ENCODE measurements at places on chromosomes 1 and 21. TPM values are rescaled to one million over a fixed set of nuclear protein-coding genes. Genes with fewer than 3 reads are reported as not detected.

Gene AVPR1B
- total RNA-seq = 1.3 TPM

Gene ADORA1
- total RNA-seq = 0.18 TPM

Gene KCNJ6
- total RNA-seq = 1.3 TPM

Gene OR2T35
- total RNA-seq = not detected

Gene MAN1C1
- total RNA-seq = 8.5 TPM

Gene PTGER3
- total RNA-seq = 44.3 TPM

Gene NPPA
- not detected for total RNA-seq

DNA sequence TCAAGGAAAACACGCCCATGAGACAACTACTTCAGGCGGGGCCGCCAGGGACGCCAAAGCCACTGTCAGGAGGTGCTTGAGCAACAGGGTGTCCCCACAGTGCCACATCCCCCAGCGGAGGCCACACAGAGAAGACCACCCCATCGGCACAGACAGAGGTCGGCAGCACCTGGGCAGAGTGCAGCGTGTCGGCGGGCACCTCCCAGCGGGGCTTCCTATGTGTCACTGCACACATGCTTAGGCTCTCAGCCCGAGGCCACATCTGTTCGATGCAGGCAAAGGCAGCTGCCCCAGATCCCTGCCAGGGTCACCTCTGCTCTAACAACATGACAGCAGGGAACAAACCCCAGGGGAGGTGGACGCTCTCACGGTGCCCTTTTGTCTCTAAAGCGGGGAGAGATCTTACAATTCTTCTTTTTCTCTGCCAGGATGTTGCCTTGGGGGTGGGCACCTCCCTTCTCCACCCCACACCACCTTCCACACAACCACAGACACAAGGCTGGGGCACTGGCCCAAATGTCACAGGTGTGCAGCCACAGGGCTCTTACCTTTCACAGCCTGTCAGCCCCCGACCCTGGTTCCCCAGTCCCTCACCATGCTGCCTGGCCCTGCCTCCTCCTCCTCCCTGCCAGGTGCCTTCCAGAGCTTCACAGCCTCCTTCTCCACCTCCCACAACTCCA, 4.2 kb downstream of the KRTAP10-8 start:
- H3K27me3 ChIP-seq = peaks cover 49% of the 10 kb centered on the region
- no peaks in the 10 kb centered on the region for H3K36me3 ChIP-seq

GRCh38 chr1:230772457-230773395, 25.5 kb downstream of the CAPN9 start:
- peaks cover 11% of the 10 kb centered on the region for H3K4me1 ChIP-seq
- no peak overlapping the region for H3K4me3 ChIP-seq
- H3K36me3 ChIP-seq = peaks cover 42% of the 10 kb centered on the region

DNA sequence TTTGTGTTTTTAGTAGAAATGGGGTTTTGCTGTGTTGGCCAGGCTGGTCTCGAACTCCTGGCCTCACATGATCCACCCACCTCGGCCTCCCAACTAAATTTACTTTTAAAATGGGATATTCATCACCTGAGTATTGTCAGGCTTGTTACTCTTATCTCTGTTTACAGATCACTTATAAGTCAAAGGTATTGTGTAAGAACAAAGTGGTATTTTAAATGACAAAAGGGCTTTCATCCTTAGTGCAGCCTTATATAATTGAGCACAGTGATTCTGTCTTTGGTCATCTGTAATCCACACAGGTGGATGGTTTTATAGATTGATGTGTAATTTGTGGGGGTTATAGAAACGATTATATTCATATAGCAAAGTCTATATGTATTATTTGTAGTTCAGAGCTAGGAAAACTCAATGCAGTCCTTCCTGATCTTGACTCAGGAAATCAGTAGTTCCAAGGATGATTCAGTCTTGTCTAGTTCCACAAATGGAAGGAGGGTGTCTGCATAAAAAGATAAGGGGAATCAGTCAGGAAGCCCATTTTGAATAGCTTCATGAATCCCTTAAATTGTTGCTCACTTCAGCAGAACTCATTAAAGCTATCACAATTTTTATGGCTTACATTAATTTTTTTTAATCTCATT, 34.6 kb downstream of the STXBP3 start:
- H3K4me1 ChIP-seq = no peaks in the 10 kb centered on the region
- H3K36me3 ChIP-seq = peaks cover 33% of the 10 kb centered on the region
- no peak overlapping the region for H3K4me3 ChIP-seq
- no peak overlapping the region for H3K27ac ChIP-seq

- no peaks in the 10 kb centered on the region for H3K27me3 ChIP-seq
- no peak overlapping the region for H3K4me3 ChIP-seq
- DNase-seq = peak; percentile 41
- peaks cover 8% of the 10 kb centered on the region for H3K4me1 ChIP-seq
- no peaks in the 10 kb centered on the region for H3K36me3 ChIP-seq
- peak overlapping the region; percentile 71 for H3K27ac ChIP-seq
These were observed 33.4 kb downstream of the TLR5 start for GRCh38 chr1:223109581-223110026.

DNA sequence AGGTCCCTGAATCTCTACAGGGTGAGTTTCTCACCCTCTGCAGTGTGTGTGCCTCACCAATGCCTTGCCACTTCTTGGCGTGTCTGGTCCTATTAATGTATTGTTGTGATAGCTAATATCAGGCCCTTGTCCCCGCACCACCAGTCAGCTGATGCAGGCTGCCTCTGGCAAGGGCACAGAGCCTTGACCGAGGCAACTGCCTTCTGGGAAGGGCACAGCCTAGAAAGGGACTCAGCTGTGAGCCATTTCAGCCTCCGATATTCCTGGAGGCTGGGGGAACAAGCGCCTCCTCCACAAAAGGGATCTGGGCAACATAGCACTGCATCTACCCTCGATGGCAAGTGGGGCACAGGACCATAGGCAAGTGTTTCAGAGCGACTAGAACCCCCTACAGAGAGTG, 27.0 kb downstream of the IL10RB start:
- DNase-seq = no peak
- H3K27me3 ChIP-seq = no peaks in the 10 kb centered on the region
- peaks cover 97% of the 10 kb centered on the region for H3K36me3 ChIP-seq
- peak overlapping the region; percentile 9 for H3K27ac ChIP-seq
- no peak overlapping the region for H3K4me3 ChIP-seq
- peaks cover 21% of the 10 kb centered on the region for H3K4me1 ChIP-seq

GRCh38 chr1:173280899-173281660, 73.9 kb upstream of the TNFSF4 start:
- H3K4me3 ChIP-seq = no peak overlapping the region
- H3K27ac ChIP-seq = no peak overlapping the region
- H3K36me3 ChIP-seq = no peaks in the 10 kb centered on the region
- no peaks in the 10 kb centered on the region for H3K4me1 ChIP-seq
- H3K27me3 ChIP-seq = no peaks in the 10 kb centered on the region
- no peak for DNase-seq

DNA sequence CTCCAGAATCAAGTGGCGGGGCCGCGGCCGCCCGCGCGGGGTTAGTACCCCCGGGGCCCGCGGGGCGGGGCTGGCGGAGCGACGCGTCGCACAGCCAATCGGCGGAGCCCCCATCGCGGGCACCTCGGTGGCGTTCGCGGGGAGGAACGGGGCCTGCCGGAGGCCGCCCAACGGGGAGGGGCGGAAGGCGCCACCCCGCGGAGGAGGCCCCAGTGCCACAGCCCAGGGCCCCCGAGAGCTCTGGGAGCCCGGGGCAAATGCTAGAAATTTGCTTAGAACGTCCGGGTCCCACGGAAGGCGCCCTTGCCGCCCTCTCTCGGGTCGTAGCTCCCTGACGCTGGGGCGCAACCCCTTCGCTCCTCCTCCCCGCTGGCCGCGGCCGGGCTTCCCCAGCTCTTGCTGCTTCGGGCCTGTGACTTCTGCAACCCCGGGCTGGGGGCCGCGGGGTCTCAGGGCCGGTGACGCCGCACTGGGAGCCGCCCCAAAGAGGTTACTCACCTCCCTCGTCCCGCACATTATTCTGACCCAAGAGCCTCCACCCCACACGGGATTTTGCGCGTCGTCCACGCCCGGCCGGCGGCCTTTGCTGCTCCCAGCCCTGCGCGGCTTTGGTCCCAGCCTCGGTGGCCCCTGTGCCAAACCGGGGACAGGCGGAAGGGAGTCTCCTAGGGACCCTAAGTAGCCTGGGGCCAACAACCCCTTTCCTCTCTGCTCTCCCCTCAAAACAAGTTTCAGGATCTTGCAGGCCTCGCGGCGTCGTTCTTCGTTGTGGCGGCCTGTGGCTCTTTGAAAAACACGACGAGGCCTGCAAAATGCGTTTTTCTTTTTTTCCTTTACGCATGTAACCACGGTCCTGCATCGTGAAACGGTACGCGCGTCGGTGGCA, at the start of gene RUNX3:
Gene RUNX3 (minus strand): TSS at position 17 of the 886 bp plus-strand sequence. CDS start 408 bp downstream, outside the sequence.
- peak within 1 kb of the TSS; percentile 70 for H3K27ac ChIP-seq
- H3K4me1 ChIP-seq = peaks cover 69% of the 10 kb centered on the region
- peak; percentile 64 for DNase-seq
- peak within 1 kb of the TSS; percentile 27 for H3K4me3 ChIP-seq
- H3K36me3 ChIP-seq = peaks cover 4% of the 10 kb centered on the region

- H3K27me3 ChIP-seq = no peaks in the 10 kb centered on the region
- peak overlapping the region; percentile 98 for H3K4me3 ChIP-seq
- no peak for DNase-seq
- H3K4me1 ChIP-seq = peaks cover 23% of the 10 kb centered on the region
- peak overlapping the region; percentile 86 for H3K27ac ChIP-seq
- H3K36me3 ChIP-seq = no peaks in the 10 kb centered on the region
These were observed 774 bp upstream of the ABL2 start for GRCh38 chr1:179230251-179230650.

DNA sequence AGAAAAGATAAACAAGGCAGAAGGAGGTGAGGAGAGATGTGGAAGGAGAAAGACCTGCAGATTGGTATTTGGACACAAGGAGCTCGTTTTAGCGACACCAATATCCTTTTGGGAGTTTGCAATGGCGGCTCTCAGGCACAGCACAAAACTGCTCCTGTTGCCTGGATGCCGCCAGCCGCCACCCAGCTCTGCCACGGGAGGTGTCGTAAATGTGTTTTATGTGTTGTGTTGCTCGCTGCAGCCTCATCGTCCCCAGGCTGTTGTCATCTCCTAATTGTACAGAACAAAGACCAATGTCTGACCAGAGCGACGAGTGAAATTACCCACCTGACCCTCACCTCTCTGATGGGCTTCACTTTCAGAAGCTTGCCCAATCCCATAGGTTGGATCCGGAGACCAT, 96.6 kb upstream of the ZNF281 start:
- no peaks in the 10 kb centered on the region for H3K36me3 ChIP-seq
- no peak overlapping the region for H3K27ac ChIP-seq
- H3K27me3 ChIP-seq = no peaks in the 10 kb centered on the region
- no peaks in the 10 kb centered on the region for H3K4me1 ChIP-seq
- no peak overlapping the region for H3K4me3 ChIP-seq

DNA sequence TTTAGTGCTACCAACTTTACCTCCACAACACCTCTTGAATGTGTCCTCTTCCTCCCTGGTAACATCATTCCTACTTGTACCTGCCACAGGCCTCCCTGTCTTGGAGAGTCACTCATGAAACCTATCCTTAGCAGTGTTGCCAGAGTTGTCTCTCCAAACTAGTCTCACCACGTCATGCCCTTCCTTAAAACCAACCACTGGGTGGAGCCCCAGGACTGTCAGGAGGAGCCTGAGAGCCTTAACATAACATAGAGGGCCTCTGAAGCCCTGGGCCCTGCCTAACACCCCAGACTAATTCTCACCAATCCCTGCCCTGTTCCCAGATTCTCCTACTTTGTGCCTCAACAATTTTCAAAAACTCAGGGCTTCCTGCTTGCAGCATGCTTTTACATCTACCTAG, 65.3 kb downstream of the ZNF697 start:
- H3K4me1 ChIP-seq = no peaks in the 10 kb centered on the region
- H3K27me3 ChIP-seq = no peaks in the 10 kb centered on the region
- no peak overlapping the region for H3K4me3 ChIP-seq
- DNase-seq = peak; percentile 32

DNA sequence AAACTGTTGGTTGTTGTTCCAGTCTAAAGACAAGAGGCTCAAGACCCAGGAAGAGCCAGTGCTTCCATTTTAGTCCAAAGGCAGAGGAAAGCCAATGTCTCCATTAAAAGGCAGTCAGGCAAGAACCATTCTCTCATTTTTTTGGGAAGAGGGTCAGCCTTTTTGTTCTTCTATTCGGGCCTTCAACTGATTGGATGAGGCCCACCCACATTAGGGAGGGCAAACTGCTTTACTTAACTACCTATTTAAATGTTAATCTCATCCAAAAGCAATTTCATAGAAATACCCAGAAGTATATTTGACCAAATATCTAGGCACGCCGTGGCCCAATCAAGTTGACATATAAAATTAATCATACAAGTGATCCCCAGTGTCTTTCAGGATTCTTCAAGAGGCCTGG, 104.4 kb upstream of the SYT6 start:
- H3K4me1 ChIP-seq = no peaks in the 10 kb centered on the region
- H3K4me3 ChIP-seq = no peak overlapping the region
- H3K27me3 ChIP-seq = peaks cover 39% of the 10 kb centered on the region
- no peaks in the 10 kb centered on the region for H3K36me3 ChIP-seq

DNA sequence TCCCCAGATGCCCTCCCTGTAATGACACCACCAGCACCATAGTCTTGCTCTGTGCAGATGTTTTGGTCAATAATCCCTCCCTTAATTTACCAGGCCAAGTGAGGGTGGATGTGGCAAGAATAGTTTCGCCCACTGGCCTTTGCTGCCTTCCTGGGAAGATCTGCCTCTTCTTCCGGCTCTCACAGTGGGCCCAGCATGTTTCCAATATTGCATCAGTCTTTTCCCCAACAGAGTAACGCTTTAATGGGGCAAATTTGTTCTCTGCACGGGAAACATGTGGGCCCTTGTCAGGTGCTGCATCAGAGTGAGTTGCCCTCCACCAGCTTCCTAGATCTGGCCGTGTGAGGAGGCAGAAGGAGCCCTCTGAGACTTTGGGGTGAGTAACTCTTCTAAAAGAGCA, 12.0 kb upstream of the ALX3 start:
- H3K27ac ChIP-seq = no peak overlapping the region
- H3K4me1 ChIP-seq = peaks cover 24% of the 10 kb centered on the region
- H3K27me3 ChIP-seq = no peaks in the 10 kb centered on the region
- no peaks in the 10 kb centered on the region for H3K36me3 ChIP-seq
- DNase-seq = no peak

DNA sequence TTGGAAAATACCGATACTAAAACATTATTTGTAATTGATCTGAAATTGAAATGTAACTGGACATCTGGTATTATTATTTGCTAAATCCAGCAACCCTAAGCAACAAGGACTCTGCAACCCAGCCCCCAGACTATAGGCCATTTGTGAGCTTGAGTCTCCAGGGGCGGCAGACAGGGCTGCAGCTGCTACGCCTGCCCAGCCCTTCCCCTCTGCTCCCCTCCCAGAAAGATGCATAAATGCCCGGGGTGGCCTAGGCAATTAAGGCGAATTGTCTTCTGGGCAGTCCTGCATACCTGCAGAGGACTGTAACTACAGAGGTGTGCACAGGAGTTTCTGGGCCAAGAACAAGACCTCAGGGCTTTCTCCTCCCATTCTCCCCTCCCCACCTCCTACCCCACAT, 41.2 kb upstream of the LBR start:
- H3K36me3 ChIP-seq = no peaks in the 10 kb centered on the region
- H3K27ac ChIP-seq = no peak overlapping the region
- H3K4me1 ChIP-seq = peaks cover 18% of the 10 kb centered on the region

- H3K36me3 ChIP-seq = no peaks in the 10 kb centered on the region
- H3K4me1 ChIP-seq = no peaks in the 10 kb centered on the region
- no peak overlapping the region for H3K27ac ChIP-seq
These were observed 187.2 kb downstream of the FGGY start for GRCh38 chr1:59484096-59484495.

- no peaks in the 10 kb centered on the region for H3K27me3 ChIP-seq
- peaks cover 75% of the 10 kb centered on the region for H3K4me1 ChIP-seq
- H3K36me3 ChIP-seq = no peaks in the 10 kb centered on the region
- peak; percentile 30 for DNase-seq
- no peak overlapping the region for H3K4me3 ChIP-seq
These were observed 3.3 kb upstream of the MEF2D start for GRCh38 chr1:156503698-156504437.

GRCh38 chr1:112265931-112266330, 130.1 kb upstream of the CTTNBP2NL start:
- H3K4me3 ChIP-seq = no peak overlapping the region
- no peaks in the 10 kb centered on the region for H3K27me3 ChIP-seq
- H3K36me3 ChIP-seq = no peaks in the 10 kb centered on the region

Data from stomach (tissue), 19 donors.